Body of pancreas (tissue), 4 donors: ENCODE measurements at places on chromosomes 4 and X. TPM values are rescaled to one million over a fixed set of nuclear protein-coding genes. Genes with fewer than 3 reads are reported as not detected.

DNA sequence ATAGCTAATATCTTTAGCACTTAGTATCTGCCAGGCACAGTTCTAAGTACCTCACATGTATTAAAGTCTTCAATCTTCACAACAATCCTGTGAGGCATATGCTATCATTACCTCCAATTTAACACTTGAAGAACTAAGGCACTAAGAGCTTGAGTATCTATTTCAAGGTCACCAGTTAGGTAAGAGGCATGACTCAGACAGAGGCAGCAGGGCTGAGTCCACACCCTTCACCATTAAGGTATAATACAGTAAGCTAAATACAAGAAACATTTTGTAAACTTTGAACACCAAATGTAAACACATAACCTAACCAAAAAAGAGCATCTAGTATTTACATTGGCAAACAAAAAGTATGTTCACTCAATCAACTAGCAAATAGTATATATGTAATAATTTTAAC lies 1410.9 kb downstream of the PCDH18 start:
- no peaks in the 10 kb centered on the region for H3K36me3 ChIP-seq
- no peak overlapping the region for H3K4me3 ChIP-seq
- no peak for DNase-seq

The TDO2 gene
- 0.26 TPM for total RNA-seq

DNA sequence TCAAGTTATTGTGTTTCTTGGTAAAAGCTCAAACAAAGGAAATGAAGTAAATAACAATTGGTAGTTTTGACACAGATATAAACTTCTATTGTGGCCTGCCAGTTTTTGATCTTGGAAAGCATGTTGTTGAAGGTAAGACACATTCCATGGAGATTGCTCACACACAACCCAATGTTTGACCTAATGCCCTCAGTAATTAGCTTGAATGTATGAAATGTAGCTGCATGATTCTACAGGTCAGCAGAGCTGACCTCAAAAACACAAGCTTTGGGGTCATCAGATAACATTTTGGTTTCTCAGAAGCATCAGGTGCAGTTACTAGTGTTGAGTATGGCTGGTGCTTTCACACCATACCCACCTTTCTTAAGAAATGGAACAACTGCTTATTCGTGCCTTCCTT lies 16.5 kb downstream of the GPR173 start:
- H3K4me3 ChIP-seq: no peak overlapping the region
- no peaks in the 10 kb centered on the region for H3K4me1 ChIP-seq
- H3K27ac ChIP-seq: no peak overlapping the region
- H3K27me3 ChIP-seq: no peaks in the 10 kb centered on the region

- H3K36me3 ChIP-seq: no peaks in the 10 kb centered on the region
- H3K27ac ChIP-seq: no peak overlapping the region
- no peak for DNase-seq
- H3K4me1 ChIP-seq: no peaks in the 10 kb centered on the region
Observed at GRCh38 chr4:20895988-20896387, 195.7 kb downstream of the PACRGL start.

DNA sequence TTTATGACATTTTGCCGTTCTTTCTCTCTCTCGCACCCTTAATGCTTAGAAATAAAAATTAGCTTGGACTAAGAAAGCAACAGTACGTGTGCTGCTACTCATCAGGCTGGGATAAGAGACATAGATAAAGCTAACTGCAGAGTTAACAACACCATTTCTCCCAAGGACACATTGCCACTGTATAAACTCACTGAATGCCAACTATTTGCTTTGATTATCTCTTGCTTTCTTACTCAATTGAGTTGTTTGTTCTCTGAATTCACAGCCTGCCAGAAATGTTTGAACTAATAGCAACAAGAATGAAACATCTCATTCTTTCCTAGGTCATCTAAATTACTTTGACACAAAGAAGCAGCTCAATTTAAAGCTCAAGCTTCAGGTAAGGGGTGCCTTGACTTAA lies 34.6 kb downstream of the F8 start:
- DNase-seq: no peak
- H3K27me3 ChIP-seq: no peaks in the 10 kb centered on the region
- H3K4me3 ChIP-seq: no peak overlapping the region
- H3K36me3 ChIP-seq: no peaks in the 10 kb centered on the region
- no peak overlapping the region for H3K27ac ChIP-seq
- H3K4me1 ChIP-seq: peaks cover 22% of the 10 kb centered on the region

DNA sequence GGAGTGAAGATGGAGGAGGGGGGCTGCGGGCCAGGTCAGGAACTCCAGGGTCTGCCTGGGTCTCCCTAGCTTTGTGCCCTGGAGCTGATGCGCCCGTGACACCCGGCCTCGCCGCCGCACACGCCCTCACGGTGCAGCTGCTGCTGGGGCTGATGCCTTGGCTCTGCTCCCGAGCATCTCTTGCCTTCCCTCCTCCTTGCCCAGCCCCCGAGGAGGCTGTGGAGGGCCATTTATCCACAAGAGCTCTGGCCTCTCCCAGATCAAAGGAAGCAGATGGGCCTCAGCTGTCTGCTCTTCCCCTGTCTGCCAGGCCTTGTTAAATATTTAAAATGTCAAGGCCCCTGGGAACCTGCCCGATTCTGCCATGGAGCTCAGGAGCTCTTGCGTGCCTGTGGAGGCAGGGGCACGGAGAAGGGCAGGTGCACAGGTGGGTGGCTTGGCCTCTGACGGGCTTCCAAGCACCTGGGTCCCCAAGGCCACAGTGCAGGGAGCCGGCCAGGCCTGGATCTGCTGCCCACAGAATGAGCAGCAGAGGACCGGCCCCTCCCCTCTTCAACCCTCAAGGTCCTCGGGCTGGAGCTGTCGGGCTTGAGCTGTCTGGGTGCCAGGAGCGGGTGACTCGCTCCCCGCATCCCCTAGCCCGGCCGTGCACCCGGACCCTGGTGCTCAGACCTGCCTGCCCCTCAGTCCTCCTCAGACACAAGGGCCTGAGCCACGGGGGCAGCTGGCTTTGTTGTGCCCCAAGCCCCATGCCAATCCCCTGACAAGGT lies 20.3 kb downstream of the ATP2B3 start:
- H3K4me3 ChIP-seq: no peak overlapping the region
- peak; percentile 80 for DNase-seq
- H3K27ac ChIP-seq: no peak overlapping the region
- H3K36me3 ChIP-seq: no peaks in the 10 kb centered on the region
- H3K27me3 ChIP-seq: no peaks in the 10 kb centered on the region
- peaks cover 23% of the 10 kb centered on the region for H3K4me1 ChIP-seq

The TMSB15C gene
- total RNA-seq: 2.1 TPM

- no peak overlapping the region for H3K27ac ChIP-seq
- no peak overlapping the region for H3K4me3 ChIP-seq
- H3K4me1 ChIP-seq: no peaks in the 10 kb centered on the region
- no peak for DNase-seq
- H3K36me3 ChIP-seq: peaks cover 5% of the 10 kb centered on the region
Observed at GRCh38 chr4:73053974-73054480, 15.5 kb downstream of the COX18 start.

The ADAM29 gene
- total RNA-seq: not detected

- no peak within 1 kb of the TSS for H3K27ac ChIP-seq
- no peaks in the 10 kb centered on the region for H3K27me3 ChIP-seq
- H3K4me1 ChIP-seq: peaks cover 35% of the 10 kb centered on the region
- no peaks in the 10 kb centered on the region for H3K36me3 ChIP-seq
Observed at GRCh38 chr4:99321241-99322191, at the start of gene ADH1B. TSS of gene ADH1B (minus strand) at chr4:99321401. CDS start at chr4:99321331, 70 bp downstream.

- no peaks in the 10 kb centered on the region for H3K36me3 ChIP-seq
- no peak overlapping the region for H3K27ac ChIP-seq
- no peaks in the 10 kb centered on the region for H3K4me1 ChIP-seq
Observed at GRCh38 chr4:15130441-15130840, 128.2 kb downstream of the CPEB2 start.

GRCh38 chrX:5180135-5180741 lies 1048.4 kb downstream of the NLGN4X start:
- no peaks in the 10 kb centered on the region for H3K36me3 ChIP-seq
- no peaks in the 10 kb centered on the region for H3K27me3 ChIP-seq
- H3K4me3 ChIP-seq: no peak overlapping the region
- no peak for DNase-seq

The TENT5D gene
- total RNA-seq: not detected

The NXF2B gene
- total RNA-seq: not detected

The VCX3B gene
- total RNA-seq: not detected

- H3K4me3 ChIP-seq: no peak overlapping the region
- H3K27me3 ChIP-seq: no peaks in the 10 kb centered on the region
- H3K4me1 ChIP-seq: peaks cover 26% of the 10 kb centered on the region
- DNase-seq: no peak
Observed at GRCh38 chr4:3760841-3761240, 5.3 kb upstream of the ADRA2C start.

The MSX1 gene
- 7.6 TPM for total RNA-seq

The SLC25A4 gene
- total RNA-seq: 21.8 TPM

DNA sequence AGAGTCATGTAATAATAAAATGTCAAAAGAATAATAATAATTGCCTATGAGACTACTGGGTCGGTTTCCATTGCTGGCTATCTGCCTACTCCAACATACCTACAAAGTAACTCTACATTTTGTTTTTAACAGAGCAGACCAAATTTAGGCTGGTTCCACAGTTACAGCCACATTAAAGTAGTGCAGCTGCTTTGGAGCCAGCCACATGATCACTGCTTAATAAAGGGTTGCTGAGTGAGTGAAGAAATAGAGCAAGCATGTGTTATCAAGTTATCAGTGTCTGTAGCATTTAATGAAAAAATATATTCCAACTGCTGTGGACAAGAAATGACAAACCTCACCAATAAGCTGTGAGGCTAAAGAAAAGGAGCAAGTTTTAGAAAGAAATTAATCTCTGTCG lies 782.3 kb downstream of the PCDH18 start:
- H3K4me1 ChIP-seq: no peaks in the 10 kb centered on the region
- DNase-seq: no peak
- H3K36me3 ChIP-seq: no peaks in the 10 kb centered on the region
- no peak overlapping the region for H3K27ac ChIP-seq
- no peak overlapping the region for H3K4me3 ChIP-seq

The ANXA5 gene
- 126 TPM for total RNA-seq

GRCh38 chr4:54930226-54930625 lies 195.2 kb downstream of the KDR start:
- H3K27me3 ChIP-seq: no peaks in the 10 kb centered on the region
- no peak overlapping the region for H3K27ac ChIP-seq
- H3K4me3 ChIP-seq: no peak overlapping the region
- DNase-seq: no peak
- H3K36me3 ChIP-seq: no peaks in the 10 kb centered on the region

GRCh38 chr4:2825740-2826139 lies 17.9 kb upstream of the ADD1 start:
- H3K36me3 ChIP-seq: peaks cover 32% of the 10 kb centered on the region
- no peaks in the 10 kb centered on the region for H3K27me3 ChIP-seq
- no peak overlapping the region for H3K4me3 ChIP-seq
- H3K27ac ChIP-seq: no peak overlapping the region
- H3K4me1 ChIP-seq: no peaks in the 10 kb centered on the region

- no peak for DNase-seq
- no peak overlapping the region for H3K27ac ChIP-seq
- H3K4me3 ChIP-seq: no peak overlapping the region
- H3K4me1 ChIP-seq: no peaks in the 10 kb centered on the region
- H3K27me3 ChIP-seq: no peaks in the 10 kb centered on the region
Observed at GRCh38 chrX:108464604-108465003, 25.0 kb downstream of the COL4A5 start.

GRCh38 chr4:6893449-6894085 lies 16.1 kb upstream of the TBC1D14 start:
- no peaks in the 10 kb centered on the region for H3K27me3 ChIP-seq
- peak overlapping the region; percentile 62 for H3K27ac ChIP-seq
- H3K4me1 ChIP-seq: peaks cover 18% of the 10 kb centered on the region
- peak; percentile 55 for DNase-seq
- no peaks in the 10 kb centered on the region for H3K36me3 ChIP-seq

GRCh38 chrX:99413317-99413716 lies 996.8 kb downstream of the PCDH19 start:
- no peak overlapping the region for H3K4me3 ChIP-seq
- no peaks in the 10 kb centered on the region for H3K4me1 ChIP-seq
- H3K27me3 ChIP-seq: no peaks in the 10 kb centered on the region
- H3K27ac ChIP-seq: no peak overlapping the region
- no peak for DNase-seq

GRCh38 chr4:168588916-168589531 lies 92.2 kb downstream of the PALLD start:
- no peaks in the 10 kb centered on the region for H3K27me3 ChIP-seq
- no peak overlapping the region for H3K27ac ChIP-seq
- no peak overlapping the region for H3K4me3 ChIP-seq
- no peaks in the 10 kb centered on the region for H3K4me1 ChIP-seq
- H3K36me3 ChIP-seq: no peaks in the 10 kb centered on the region
- no peak for DNase-seq

- DNase-seq: peak; percentile 23
- H3K27me3 ChIP-seq: no peaks in the 10 kb centered on the region
- peaks cover 30% of the 10 kb centered on the region for H3K4me1 ChIP-seq
- H3K27ac ChIP-seq: peak overlapping the region; percentile 90
- peak overlapping the region; percentile 77 for H3K4me3 ChIP-seq
Observed at GRCh38 chr4:105147553-105148161, 981 bp downstream of the TET2 start.

DNA sequence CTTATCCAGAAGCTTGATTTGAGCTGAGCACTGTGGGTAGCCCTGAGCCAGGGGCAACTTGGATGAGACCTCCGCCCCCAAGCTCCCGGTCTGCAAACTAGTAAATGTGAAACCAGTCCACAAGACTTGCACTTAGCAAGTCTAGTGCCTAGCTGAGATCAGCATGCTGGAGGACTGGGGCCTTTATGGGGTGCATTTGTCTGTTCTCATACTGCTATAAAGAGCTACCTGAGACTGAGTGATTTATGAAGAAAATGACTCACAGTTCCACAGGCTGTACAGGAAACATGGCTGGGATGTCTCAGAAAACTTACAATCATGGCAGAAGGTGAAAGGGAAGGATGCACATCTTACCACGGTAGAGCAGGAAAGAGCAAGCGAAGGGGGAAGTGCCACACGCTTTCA lies 42.1 kb upstream of the HOPX start:
- no peaks in the 10 kb centered on the region for H3K36me3 ChIP-seq
- H3K4me3 ChIP-seq: no peak overlapping the region
- H3K27me3 ChIP-seq: no peaks in the 10 kb centered on the region
- H3K27ac ChIP-seq: no peak overlapping the region
- no peak for DNase-seq
- H3K4me1 ChIP-seq: no peaks in the 10 kb centered on the region

GRCh38 chr4:98148856-98149255 lies 5.6 kb upstream of the STPG2 start:
- DNase-seq: no peak
- no peak overlapping the region for H3K4me3 ChIP-seq
- no peaks in the 10 kb centered on the region for H3K27me3 ChIP-seq

DNA sequence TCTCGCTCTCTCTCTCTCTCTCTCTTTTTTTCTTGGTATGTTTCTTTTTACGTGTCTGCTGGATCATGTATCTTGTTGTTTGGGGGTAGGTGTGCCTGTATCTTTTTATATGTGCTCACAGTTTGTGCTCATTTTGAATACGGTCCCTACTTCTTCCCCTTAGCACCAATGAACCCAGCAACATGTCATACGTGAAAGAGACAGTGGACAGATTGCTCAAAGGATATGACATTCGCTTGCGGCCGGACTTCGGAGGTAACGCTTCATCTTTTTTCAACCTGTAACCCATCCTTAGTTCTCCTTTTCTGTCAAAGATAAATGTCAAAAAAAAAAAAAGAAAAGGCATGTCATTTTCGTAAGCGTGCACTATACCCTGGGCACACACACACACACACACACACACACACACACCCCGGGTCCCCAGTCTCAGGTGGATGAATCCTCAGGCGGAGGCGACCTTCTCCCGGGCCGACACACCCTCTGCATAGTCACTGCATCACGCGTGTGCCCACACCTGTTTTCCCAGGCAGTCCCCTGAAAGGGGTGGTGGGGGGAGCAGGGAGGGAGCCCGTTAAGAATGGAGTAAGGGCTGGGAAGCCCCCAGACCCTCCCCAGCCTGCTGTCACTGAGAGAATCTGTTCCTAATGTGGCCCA lies 511 bp downstream of the GABRB1 start:
- H3K4me3 ChIP-seq: peak overlapping the region; percentile 0
- peak; percentile 13 for DNase-seq
- no peak overlapping the region for H3K27ac ChIP-seq
- H3K27me3 ChIP-seq: no peaks in the 10 kb centered on the region
- H3K36me3 ChIP-seq: no peaks in the 10 kb centered on the region
